ENCODE measurements at places on chromosomes 6 and 20. TPM values are rescaled to one million over a fixed set of nuclear protein-coding genes. Genes with fewer than 3 reads are reported as not detected.

Gene ZC2HC1B
- 4.6 TPM for total RNA-seq

Gene MCCD1
- not detected for total RNA-seq

Gene LPA
- 7.2 TPM for total RNA-seq

Gene NFATC2
- total RNA-seq = 6.5 TPM

Gene ZSWIM1
- 24.0 TPM for total RNA-seq

Gene KIF25
- 1.6 TPM for total RNA-seq

Gene SFTA2
- total RNA-seq = not detected

Gene ASIP
- 2.1 TPM for total RNA-seq

Gene TRAPPC3L
- total RNA-seq = 0.39 TPM

Gene OPRM1
- total RNA-seq = 1.1 TPM

Gene CTCFL
- 33.9 TPM for total RNA-seq

DNA sequence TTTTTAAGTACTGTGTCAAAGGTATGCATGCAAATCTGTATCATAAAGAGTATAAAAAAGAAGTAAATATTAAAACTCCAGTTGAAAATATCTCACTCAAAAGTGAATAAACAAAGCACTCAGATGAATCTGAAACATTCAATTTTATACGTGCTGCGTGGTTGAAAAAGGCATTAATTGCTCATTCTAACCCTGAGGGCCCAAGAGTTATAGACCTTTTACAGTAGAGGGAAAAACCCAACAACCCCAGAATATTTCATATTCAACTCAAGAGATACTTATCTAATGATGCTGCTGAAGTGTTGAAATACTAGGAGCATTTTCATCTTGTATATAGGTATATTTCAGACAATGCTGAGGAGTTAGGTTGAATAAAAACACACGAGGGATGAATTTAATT, 862.8 kb upstream of the CITED2 start:
- H3K36me3 ChIP-seq = no peaks in the 10 kb centered on the region
- no peak overlapping the region for H3K4me3 ChIP-seq
- H3K4me1 ChIP-seq = no peaks in the 10 kb centered on the region
- no peaks in the 10 kb centered on the region for H3K27me3 ChIP-seq
- DNase-seq = no peak

GRCh38 chr6:24566020-24566767, 71.4 kb downstream of the ALDH5A1 start:
- H3K4me3 ChIP-seq = no peak overlapping the region
- DNase-seq = no peak
- H3K4me1 ChIP-seq = no peaks in the 10 kb centered on the region
- H3K27ac ChIP-seq = no peak overlapping the region
- no peaks in the 10 kb centered on the region for H3K27me3 ChIP-seq

DNA sequence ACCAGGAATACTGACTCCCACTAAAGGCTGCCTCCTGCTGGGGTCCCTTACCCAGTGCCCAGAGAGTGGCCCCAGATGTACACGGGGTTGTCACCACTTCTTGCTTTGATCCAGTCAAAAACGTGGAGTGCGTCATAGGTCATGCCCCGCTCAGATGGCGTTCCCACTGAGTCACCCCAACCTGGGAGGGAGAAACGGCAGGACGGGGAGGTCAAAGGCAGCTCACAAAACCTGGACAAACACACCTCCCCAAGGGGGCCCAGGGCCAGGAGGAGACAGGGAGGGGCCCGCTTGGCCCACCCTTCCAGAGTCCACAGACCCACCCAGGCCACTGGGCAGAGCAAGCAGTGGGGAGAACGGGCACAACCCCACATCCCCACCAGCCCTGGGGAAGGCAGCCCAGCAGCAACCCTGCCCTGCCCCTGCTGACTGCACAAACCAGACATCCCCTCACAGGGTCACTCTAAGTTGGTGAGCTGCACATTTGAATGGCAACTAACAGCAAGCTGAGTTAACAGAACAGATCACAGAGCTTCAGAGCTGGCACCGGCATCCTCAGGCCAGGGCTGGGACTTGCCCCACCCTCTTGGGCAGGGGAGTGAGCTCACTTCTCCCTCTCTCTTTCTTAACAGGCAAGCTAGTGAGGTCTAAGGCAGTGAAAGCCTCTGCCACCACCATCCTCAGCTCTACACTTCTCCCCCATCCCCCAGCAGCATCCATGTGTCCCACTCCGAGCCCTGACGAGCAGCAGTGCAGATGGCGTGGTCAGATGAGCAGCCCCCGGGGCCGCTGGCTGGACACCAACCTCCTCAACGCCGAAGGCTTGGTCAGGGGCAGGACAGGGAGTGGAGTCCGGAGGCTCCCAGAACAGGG, 61.7 kb downstream of the PYGB start:
- no peak overlapping the region for H3K4me3 ChIP-seq
- H3K27ac ChIP-seq = peak overlapping the region; percentile 78
- no peaks in the 10 kb centered on the region for H3K27me3 ChIP-seq
- no peak for DNase-seq

DNA sequence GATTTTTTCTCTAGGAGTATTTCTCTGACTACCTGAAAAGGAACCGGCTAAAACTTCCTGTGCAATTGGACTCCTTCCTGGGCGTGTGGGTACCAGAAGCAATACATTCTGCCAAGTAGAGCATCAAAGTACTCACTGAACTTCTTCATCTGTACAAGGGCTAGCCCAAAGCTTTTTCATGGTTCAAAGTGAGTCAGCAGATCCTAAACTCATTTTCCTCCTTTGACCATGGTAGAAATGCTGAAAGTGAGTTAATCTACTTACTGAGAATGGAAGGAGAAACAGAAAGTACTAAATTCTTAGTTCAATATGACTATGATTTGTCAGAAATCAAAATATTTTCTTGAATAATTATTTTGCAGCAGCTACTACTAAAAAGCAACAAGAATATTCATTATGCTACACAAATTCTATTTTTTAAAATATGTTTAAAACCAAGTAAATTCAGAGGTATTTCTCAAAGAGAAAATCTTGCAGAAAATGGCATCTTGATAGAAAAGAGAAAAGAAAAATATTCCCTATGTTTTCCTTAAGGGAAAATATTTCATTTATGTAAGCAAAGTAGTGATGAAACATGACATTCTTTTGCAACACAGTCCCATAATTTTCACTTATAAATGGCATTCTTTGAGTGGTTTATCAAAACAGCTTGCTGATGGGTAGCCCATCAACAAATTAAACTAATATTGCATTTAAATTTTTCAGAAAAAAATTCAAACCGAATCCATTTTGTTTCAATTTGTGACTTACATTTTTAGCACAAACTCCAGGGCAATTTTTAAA, 3.7 kb upstream of the BEND6 start:
- H3K27me3 ChIP-seq = no peaks in the 10 kb centered on the region
- no peaks in the 10 kb centered on the region for H3K36me3 ChIP-seq
- no peak for DNase-seq
- H3K27ac ChIP-seq = no peak overlapping the region

- no peak overlapping the region for H3K4me3 ChIP-seq
- no peaks in the 10 kb centered on the region for H3K36me3 ChIP-seq
- H3K27ac ChIP-seq = no peak overlapping the region
- no peaks in the 10 kb centered on the region for H3K4me1 ChIP-seq
Measured at GRCh38 chr6:165876588-165876987, 213.5 kb upstream of the PDE10A start.

DNA sequence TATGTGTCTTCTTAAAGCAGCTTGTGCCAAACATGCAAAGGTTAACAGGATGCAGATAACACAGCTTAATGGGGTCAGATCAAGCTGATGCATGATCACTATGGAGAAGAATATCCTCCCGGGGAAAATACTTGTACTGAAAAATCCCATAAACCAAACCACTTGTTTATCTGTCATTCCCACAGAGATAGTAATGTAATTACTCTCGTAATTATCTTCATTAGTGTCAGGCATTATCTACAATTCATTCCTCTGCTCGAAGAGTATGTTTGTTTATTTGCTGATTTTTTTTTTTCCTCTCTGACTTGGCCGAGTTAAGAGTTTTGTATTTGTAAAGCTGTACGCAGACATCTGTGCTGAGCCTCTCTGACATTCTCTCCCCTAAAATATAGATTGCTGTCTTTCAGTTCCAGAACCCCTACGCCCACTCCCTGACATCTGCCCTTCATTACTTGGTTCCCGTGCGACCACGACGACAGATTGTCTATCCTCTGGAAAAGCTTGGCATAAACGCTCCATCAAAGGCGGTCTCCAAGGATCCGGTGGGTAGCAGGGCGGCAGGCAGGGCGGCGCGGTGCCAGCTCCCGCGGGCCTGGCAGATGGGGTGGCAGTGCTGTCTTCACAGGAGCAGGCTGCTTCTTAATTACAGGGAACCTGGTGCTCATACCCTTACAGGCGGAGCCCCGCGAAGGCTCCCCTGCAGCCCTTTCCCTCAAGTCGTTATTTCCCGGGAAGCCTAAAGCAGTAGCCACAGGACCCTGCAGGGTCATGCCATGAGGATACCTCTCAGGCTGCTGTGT, 147.2 kb downstream of the CFAP61 start:
- no peaks in the 10 kb centered on the region for H3K4me1 ChIP-seq
- no peak overlapping the region for H3K27ac ChIP-seq
- H3K27me3 ChIP-seq = no peaks in the 10 kb centered on the region
- H3K4me3 ChIP-seq = no peak overlapping the region
- DNase-seq = no peak

DNA sequence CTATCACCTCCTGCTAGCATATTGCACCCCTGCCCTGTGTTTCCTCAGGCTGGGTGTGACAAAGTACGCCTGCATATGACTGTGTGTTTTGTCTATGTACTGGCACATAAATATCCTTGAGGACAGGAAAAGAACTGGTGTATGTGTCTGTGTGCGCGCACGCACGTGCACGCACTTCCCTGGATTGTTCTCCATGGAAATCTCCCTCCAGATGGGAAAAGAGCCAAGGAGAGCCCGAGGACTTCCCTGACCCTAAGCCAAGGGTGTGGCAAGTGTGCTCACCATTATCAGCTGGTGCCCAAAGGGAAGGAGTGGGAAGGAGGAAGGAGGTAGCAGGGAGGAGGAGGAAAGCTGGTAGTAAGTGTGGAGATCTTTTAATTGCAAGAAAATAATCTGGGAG, 117.6 kb downstream of the HIVEP2 start:
- no peak for DNase-seq
- no peaks in the 10 kb centered on the region for H3K4me1 ChIP-seq
- no peaks in the 10 kb centered on the region for H3K36me3 ChIP-seq
- no peak overlapping the region for H3K4me3 ChIP-seq
- H3K27ac ChIP-seq = no peak overlapping the region

DNA sequence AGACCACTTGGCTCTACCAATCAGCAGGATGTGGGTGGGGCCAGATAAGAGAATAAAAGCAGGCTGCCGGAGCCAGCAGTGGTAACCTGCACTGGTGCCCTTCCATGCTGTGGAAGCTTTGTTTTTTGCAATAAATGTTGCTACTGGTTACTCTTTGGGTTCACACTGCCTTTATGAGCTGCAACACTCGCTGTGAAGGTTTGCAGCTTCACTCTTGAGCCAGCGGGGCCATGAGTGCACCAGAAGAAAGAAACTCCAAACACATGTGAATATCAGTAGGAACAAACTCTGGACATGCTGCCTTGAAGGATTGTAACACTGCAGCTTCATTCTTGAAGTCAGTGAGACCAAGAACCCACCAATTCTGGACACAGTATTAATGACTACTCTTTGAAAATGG, 89.9 kb upstream of the MBOAT1 start:
- no peaks in the 10 kb centered on the region for H3K27me3 ChIP-seq
- no peak overlapping the region for H3K27ac ChIP-seq
- no peak for DNase-seq
- H3K4me3 ChIP-seq = no peak overlapping the region

- peaks cover 6% of the 10 kb centered on the region for H3K4me1 ChIP-seq
- H3K36me3 ChIP-seq = no peaks in the 10 kb centered on the region
- no peak for DNase-seq
- H3K4me3 ChIP-seq = no peak overlapping the region
- no peaks in the 10 kb centered on the region for H3K27me3 ChIP-seq
Measured at GRCh38 chr6:132820629-132821381, 6.4 kb downstream of the RPS12 start.

- no peaks in the 10 kb centered on the region for H3K36me3 ChIP-seq
- no peaks in the 10 kb centered on the region for H3K27me3 ChIP-seq
- H3K4me1 ChIP-seq = no peaks in the 10 kb centered on the region
Measured at GRCh38 chr20:44069203-44070011, 117.6 kb downstream of the JPH2 start.

- no peak overlapping the region for H3K4me3 ChIP-seq
- no peaks in the 10 kb centered on the region for H3K27me3 ChIP-seq
- no peaks in the 10 kb centered on the region for H3K4me1 ChIP-seq
- no peak overlapping the region for H3K27ac ChIP-seq
- no peak for DNase-seq
- H3K36me3 ChIP-seq = no peaks in the 10 kb centered on the region
Measured at GRCh38 chr20:25706793-25707192, 10.1 kb upstream of the ZNF337 start.

- H3K36me3 ChIP-seq = no peaks in the 10 kb centered on the region
- DNase-seq = no peak
- H3K27ac ChIP-seq = no peak overlapping the region
- H3K4me1 ChIP-seq = no peaks in the 10 kb centered on the region
- no peak overlapping the region for H3K4me3 ChIP-seq
- H3K27me3 ChIP-seq = no peaks in the 10 kb centered on the region
Measured at GRCh38 chr6:15023448-15023847, 222.4 kb upstream of the JARID2 start.

DNA sequence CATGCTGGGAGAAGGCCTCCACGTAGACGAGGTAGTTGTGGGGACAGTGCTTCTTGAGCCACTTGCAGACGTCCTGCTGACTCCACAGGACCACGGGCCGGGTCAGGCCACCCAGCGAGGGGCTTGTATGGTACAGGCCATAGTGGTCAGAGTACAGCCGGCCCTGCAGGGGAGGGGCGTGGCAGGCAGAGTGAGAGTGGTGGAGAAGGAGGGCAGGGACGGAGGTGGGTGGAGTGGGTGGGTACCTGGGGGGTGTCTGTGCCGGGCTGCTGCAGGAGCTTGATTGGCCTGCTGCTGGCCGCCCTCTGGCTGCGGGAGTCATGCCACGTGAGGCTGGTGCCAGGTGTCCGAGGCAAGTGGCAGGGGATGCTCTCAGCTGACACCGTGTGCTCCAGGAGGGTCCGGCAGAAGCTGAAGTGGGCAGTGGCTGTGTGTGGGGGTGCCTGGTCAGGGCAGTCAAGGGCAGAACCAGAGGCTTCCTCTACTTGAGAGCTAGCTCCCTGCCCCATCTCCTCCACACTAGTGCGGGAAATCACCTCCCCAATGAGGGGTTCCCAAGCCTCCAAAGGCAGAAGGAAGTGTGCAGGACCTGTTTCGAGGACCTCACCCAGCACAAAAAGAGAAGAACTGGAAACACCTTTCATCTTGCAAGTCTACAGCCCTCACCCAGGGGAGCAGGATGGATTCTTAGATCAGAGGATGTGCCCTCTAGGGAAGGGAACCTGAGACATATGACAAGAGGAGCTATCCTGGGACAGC, 2.3 kb downstream of the SAMD10 start:
- H3K4me3 ChIP-seq = no peak overlapping the region
- DNase-seq = no peak
- no peak overlapping the region for H3K27ac ChIP-seq
- no peaks in the 10 kb centered on the region for H3K36me3 ChIP-seq

DNA sequence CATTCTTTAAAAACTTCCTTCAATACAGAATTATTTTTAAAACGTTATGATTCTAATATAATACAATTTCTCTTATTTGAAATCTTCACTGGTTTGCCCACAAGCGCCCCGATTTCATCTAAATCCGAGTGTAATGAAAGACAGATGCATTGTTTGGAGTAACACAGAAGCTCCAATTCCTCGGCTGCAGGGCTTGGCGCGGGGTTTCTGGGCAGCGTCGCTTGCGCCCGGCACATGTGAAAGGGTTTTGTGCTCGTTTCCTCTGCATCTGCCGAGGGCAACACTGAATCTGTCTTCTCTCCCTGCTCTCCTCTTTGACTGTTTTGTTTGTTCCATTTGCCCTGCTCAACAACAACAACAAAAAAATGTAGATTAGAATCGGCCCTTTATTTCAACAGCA, 248.6 kb upstream of the QKI start:
- H3K4me1 ChIP-seq = peaks cover 7% of the 10 kb centered on the region
- no peak for DNase-seq
